ENCODE measurements at places on chromosomes 1 and 21.

- no peaks in the 10 kb centered on the region for H3K27me3 ChIP-seq
- H3K27ac ChIP-seq: no peak overlapping the region
- no peak for DNase-seq
- no peaks in the 10 kb centered on the region for H3K36me3 ChIP-seq
Observed at GRCh38 chr1:67672260-67672803, 12.7 kb upstream of the GADD45A start.

DNA sequence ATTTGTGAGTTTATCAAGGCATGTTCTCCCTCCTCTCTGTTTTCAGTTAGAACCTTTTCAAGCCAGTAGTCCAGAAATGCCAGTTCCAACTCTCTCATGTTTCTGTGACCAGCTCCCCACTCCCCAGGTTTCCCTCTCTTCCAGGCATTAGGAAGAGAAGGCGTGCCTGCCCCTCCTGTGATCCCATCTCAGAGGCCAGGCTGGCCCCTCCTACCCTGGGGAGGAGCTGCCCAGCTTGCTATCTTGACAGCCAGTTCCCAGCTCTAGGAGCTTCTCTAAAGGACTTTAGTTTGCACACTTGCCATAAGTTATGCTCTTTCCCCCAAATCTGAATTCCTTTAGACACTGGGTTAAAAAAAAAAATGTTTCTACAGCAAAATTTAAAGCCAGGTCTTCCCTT lies 8.9 kb downstream of the HYI start:
- DNase-seq: no peak
- H3K27ac ChIP-seq: no peak overlapping the region
- H3K4me1 ChIP-seq: no peaks in the 10 kb centered on the region

GRCh38 chr1:234969011-234969441 lies 159.6 kb downstream of the TOMM20 start:
- peaks cover 44% of the 10 kb centered on the region for H3K4me1 ChIP-seq
- DNase-seq: no peak
- H3K27ac ChIP-seq: peak overlapping the region; percentile 87
- H3K36me3 ChIP-seq: no peaks in the 10 kb centered on the region

GRCh38 chr1:190176776-190177175 lies 300.9 kb downstream of the BRINP3 start:
- no peak overlapping the region for H3K27ac ChIP-seq
- H3K36me3 ChIP-seq: no peaks in the 10 kb centered on the region
- H3K4me3 ChIP-seq: no peak overlapping the region
- DNase-seq: no peak
- H3K4me1 ChIP-seq: no peaks in the 10 kb centered on the region

- H3K36me3 ChIP-seq: no peaks in the 10 kb centered on the region
- DNase-seq: no peak
- no peak overlapping the region for H3K27ac ChIP-seq
- H3K27me3 ChIP-seq: no peaks in the 10 kb centered on the region
- no peak overlapping the region for H3K4me3 ChIP-seq
Observed at GRCh38 chr1:187630653-187631380, 802.1 kb downstream of the PLA2G4A start.

GRCh38 chr1:171654942-171655745 lies 2.7 kb upstream of the MYOC start:
- no peaks in the 10 kb centered on the region for H3K36me3 ChIP-seq
- no peaks in the 10 kb centered on the region for H3K27me3 ChIP-seq
- peak overlapping the region; percentile 49 for H3K4me3 ChIP-seq
- H3K4me1 ChIP-seq: peaks cover 36% of the 10 kb centered on the region

DNA sequence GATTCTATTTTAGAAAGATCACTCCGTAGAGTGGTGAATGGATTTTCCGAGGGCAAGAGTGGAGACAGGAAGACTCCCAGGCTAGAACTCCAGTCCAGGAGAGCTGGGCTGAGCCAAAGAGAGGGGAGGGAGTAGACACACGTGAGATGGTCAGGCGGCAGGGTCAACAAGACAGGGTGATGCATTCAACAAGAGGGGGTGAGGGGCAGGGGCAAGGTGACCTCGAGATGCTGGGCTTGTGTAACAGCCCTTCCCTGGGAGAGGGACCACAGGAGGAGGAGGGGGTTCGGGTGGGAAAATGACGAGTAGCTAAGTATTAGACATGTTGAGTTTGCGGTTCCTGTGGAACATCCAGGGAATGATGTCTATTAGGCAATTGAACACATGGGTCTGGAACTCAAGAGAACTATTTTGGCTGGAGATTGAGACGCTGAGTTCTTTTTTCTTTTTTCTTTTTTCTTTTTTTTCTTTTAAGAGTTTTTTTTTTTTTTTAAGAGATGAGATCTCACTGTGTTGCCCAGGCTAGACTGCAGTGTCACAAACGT lies 13.3 kb downstream of the RSPO1 start:
- no peak overlapping the region for H3K4me3 ChIP-seq
- H3K27me3 ChIP-seq: no peaks in the 10 kb centered on the region
- H3K27ac ChIP-seq: no peak overlapping the region
- DNase-seq: no peak

DNA sequence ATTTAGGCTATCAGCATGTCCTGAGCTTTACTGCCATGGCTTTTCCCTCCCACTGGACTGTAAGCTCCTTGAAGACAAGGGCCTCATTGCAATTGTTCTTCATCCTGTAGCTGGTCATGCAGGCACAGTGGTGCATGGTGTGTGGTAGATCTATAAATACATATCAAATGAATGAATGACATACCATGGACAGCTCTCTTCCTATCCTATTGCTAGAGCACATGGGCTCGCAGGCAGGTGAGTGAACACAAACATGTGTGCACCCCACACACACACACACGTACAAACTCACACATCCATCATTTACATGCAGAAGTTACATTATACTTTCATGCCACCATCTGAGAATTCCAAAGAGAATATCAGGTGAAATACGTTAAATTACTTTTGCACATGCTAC lies 172.9 kb upstream of the RUNX1 start:
- no peaks in the 10 kb centered on the region for H3K36me3 ChIP-seq
- H3K4me1 ChIP-seq: no peaks in the 10 kb centered on the region
- H3K27ac ChIP-seq: no peak overlapping the region
- H3K4me3 ChIP-seq: no peak overlapping the region

GRCh38 chr1:21644348-21644747 lies 24.8 kb downstream of the RAP1GAP start:
- no peak overlapping the region for H3K4me3 ChIP-seq
- H3K27ac ChIP-seq: no peak overlapping the region
- DNase-seq: no peak
- no peaks in the 10 kb centered on the region for H3K27me3 ChIP-seq

DNA sequence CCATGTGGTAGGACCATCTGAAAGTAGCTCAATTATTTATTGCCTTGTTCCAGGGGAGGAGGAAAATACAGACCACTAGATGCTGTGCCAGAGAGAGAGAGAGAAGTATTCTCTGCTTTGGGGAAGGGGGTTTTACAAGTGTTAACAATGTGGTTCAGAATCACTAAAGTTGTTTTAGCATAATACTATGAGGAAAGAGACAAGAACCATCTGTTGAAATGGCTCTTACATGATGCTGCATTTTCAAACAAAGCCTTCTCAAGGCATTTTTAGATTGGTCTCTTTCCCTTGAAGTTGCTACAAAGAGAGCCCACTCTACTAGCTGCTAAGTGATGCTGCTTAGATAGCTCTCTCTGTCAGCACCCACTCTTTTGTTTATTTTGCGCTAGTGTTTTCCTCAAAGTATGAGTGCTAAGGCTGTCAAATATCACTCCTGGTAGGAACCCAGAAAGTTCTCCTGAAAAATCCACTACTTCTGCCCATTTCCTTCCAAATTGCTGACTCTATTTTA lies 255.1 kb downstream of the NFIA start:
- peak overlapping the region; percentile 43 for H3K4me3 ChIP-seq
- H3K4me1 ChIP-seq: peaks cover 62% of the 10 kb centered on the region
- H3K36me3 ChIP-seq: peaks cover 3% of the 10 kb centered on the region
- H3K27ac ChIP-seq: peak overlapping the region; percentile 89
- DNase-seq: no peak

DNA sequence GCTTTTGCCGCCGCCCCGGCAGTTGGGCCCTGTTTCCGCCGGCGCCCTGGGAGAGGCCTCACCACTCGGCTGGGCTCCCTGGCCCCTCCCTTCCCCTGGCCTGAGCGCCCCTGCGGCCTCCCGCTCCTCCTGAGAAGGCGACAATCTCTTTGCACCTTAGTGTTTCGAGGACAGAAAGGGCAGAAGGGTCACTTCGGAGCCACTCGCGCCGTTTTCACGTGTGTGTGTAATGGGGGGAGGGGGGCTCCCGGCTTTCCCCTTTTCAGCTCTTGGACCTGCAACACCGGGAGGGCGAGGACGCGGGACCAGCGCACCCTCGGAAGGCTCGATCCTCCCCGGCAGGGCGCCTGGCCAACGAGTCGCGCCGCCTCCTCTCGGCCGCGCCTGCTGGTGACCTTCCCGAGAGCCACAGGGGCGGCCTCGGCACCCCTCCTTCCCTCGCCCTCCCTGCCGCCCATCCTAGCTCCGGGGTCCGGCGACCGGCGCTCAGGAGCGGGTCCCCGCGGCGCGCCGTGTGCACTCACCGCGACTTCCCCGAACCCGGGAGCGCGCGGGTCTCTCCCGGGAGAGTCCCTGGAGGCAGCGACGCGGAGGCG lies 432 bp upstream of the SIM2 start:
- H3K4me1 ChIP-seq: peaks cover 35% of the 10 kb centered on the region
- H3K4me3 ChIP-seq: peak overlapping the region; percentile 69
- H3K36me3 ChIP-seq: no peaks in the 10 kb centered on the region
- no peak for DNase-seq

DNA sequence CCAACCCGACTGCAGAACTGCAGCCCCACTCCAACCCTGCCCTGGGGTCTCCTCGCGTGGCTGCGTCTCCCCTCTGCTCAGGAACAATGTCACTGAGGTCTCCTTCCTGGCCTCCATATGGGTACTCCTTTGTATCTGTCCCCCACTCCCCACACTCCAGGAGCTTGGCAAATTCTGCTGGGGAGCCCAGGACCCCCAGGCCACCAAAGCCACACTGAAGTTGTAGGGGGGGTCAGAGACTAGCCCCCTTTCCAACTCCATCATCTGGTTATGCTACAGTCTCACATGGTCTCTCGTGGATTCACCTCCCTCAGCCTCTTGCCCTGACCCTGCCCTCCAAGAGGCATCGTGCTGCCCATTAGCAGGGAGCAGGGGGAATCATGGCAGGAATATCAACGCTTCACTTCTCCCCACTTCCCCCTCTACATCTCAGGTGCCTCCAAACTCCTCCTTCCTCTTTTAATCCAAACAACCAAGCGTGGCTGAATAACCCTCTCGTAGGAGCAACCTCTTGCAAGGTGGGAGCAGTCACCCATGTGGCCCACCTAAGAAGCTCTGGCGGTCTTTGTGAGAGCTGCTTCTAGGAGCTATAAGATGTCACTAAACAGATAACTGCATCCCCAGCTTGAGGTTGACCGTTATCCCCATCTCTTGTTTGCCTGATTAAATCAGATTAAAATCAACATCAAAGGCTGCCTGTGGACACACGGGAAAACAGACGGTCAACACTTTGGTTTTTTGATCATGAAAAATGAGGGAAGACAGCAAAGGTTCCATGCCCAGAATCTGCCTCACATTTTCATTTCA lies 86.4 kb downstream of the MIS18A start:
- H3K4me3 ChIP-seq: no peak overlapping the region
- no peak for DNase-seq
- peaks cover 5% of the 10 kb centered on the region for H3K4me1 ChIP-seq

- H3K27me3 ChIP-seq: no peaks in the 10 kb centered on the region
- no peaks in the 10 kb centered on the region for H3K36me3 ChIP-seq
- H3K4me1 ChIP-seq: peaks cover 26% of the 10 kb centered on the region
Observed at GRCh38 chr1:40389871-40390560, 16.5 kb downstream of the SMAP2 start.

DNA sequence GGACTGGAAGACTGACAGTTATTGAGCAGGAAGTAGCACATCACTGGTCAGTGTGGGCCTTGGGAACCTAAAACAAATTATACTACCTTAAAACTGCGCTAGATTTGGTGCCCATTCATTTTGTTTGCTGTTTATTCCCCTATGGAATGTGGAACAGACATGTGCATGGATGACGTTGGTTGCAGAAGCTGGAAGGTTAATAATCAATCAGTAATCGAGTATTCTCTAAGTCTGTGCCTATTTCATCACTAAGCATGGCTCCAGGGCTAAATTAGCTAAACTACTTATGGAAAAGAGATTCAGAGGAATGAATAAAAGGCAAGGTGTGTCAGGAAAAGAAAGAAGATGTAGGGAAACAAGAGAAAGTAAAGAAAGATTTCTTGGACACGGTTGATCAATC lies 33.5 kb upstream of the DPT start:
- H3K4me3 ChIP-seq: no peak overlapping the region
- no peak overlapping the region for H3K27ac ChIP-seq
- H3K4me1 ChIP-seq: no peaks in the 10 kb centered on the region

GRCh38 chr1:52032785-52033131 lies 852 bp downstream of the KTI12 start:
- H3K4me3 ChIP-seq: peak overlapping the region; percentile 84
- DNase-seq: no peak
- no peaks in the 10 kb centered on the region for H3K36me3 ChIP-seq
- peak overlapping the region; percentile 88 for H3K27ac ChIP-seq
- peaks cover 21% of the 10 kb centered on the region for H3K4me1 ChIP-seq
- no peaks in the 10 kb centered on the region for H3K27me3 ChIP-seq

- no peak for DNase-seq
- no peak overlapping the region for H3K27ac ChIP-seq
Observed at GRCh38 chr1:9093091-9093490, 23.7 kb upstream of the SLC2A5 start.

DNA sequence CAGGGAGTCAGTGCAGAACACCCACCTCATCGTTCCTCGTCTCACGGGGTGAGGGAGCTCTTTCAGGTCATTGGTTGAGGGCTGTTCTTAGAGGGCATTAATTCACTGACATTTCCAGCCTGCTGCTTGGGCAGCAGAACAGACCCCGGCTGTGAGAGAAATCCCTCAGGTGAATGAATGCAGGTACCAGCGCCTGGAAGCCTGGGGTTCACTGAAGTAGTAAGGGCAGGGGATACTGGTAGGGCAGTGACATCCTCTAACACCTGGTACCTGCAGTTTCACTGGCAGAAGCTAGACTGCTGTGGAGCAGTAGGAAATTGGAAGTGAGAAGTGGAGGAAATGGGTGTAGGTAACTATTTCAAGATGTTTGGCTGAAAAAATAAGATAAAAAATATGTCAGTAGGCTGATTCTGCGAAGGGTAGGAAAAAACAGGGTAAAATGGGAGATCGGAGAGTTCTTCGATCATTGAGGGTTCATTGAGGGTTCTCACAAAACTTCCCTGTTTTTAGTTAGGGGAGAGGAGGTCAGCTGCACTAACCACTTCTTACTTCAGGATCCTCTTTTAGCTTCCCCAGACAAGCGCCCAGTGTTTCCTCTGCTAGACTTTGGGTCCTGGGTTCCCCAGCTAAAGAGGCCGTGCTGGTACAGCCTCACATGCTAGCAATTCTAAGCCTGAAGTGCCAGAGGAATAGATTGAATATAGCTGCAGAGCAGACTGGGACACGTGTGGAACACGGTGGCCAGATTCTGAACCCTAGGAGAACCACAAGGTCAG lies 55.2 kb downstream of the RNF220 start:
- H3K27ac ChIP-seq: no peak overlapping the region
- H3K27me3 ChIP-seq: no peaks in the 10 kb centered on the region
- no peaks in the 10 kb centered on the region for H3K4me1 ChIP-seq
- H3K4me3 ChIP-seq: no peak overlapping the region

All from thoracic aorta (tissue), 2 donors.